ENCODE measurements at places on chromosomes 7 and 10. TPM values are rescaled to one million over a fixed set of nuclear protein-coding genes. Genes with fewer than 3 reads are reported as not detected.

IL15RA gene
- 15.3 TPM for total RNA-seq

NME8 gene
- total RNA-seq, result not detected

PURB gene
- 13.0 TPM for total RNA-seq

ASIC3 gene
- total RNA-seq, result 11.0 TPM

CCZ1 gene
- 60.4 TPM for total RNA-seq

SLC26A5 gene
- total RNA-seq, result not detected

ZDHHC16 gene
- 34.5 TPM for total RNA-seq

PPIA gene
- 487 TPM for total RNA-seq

NXPH1 gene
- total RNA-seq, result not detected

TLX1 gene
- not detected for total RNA-seq

CALN1 gene
- total RNA-seq, result not detected

MYOZ1 gene
- 938 TPM for total RNA-seq

HOXA7 gene
- total RNA-seq, result 12.8 TPM

CUEDC2 gene
- 83.1 TPM for total RNA-seq

STN1 gene
- 20.6 TPM for total RNA-seq

IQCE gene
- 6.3 TPM for total RNA-seq

TUBB8 gene
- total RNA-seq, result not detected

GRCh38 chr7:147483634-147484292, 1106.8 kb upstream of the C7orf33 start:
- DNase-seq, result no peak

DNA sequence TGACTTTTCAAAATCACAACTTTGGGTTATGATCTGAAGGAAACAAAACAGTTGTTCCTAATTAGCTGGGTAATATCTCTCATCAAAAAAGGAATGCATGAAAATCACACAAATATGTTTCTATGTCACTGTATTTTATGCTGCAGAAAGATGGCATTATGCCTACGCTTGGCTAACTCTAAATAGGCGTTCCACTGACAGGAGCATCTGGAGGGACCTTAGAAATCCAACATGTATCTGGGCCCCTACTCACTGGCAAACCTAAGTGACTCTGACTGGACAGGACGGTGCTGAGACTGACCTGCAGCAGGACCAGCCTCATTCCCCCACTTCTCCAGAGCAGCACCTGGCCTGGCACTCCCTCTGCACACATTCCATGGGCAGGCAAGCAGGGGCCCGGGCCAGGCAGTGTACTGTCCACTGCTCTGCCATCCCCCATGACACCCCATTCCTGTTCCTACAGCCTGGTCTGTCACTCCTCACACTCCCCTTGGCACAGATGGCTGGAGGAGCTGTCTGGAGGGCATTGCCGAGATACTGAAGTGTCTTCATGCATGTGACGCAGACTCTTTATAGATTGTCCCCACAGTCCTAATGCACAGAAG, 2.6 kb upstream of the MYL7 start:
- no peak for DNase-seq

DNA sequence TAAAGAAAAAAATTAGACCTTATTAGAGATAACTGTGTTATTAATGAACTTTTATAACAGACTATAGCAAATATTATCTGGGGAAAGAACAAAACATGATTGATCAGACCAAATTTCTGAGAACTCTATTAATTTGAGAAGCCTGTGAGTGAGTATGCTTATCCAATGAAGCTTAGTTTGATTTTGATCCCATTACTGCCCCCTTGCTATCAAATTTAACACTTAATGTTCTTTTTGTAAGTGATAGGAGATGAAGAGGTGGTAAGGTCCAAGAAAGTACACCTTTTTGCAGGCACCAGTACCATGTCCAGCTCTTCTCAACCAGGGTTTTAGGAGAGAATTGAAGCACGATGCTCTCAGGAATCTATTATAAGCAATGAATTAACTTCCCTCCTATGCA, 49.9 kb downstream of the ZNF365 start:
- no peak for DNase-seq

DNA sequence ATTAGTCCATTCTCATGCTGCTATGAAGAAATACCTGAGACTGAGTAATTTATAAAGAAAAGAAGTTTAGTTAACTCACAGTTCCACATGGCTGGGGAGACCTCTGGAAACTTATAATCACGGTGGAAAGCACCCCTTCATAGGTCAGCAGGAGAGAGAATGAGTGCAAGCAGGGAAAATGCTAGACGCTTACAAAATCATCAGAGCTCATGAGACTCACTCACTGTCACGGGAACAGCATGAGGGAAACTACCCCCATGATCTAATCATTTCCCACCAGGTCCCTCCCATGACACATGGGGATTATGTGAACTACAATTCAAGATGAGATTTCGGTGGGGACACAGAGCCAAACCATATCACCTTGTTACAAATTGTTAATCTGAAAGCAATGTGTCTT, 15.8 kb downstream of the TAS2R39 start:
- DNase-seq, result no peak

DNA sequence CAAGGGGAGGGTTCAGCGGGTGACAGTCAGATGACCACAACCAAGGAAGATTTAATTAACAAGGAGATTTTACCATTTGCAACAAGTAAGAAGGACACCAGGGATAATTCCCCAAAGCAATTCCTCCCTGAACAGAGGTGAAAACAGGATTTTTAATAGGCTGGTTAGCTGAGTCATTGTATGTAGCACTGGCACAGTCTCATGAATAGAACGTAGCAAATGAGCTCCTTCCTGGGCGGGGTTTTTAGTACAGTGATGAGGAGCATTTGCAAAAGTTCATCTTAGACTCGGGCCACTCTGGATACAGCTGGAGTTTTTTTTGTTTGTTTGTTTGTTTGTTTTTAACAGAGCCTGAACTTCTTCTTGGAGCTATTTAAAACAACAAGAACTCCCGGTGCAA, 39.0 kb downstream of the TAC1 start:
- DNase-seq, result no peak

- DNase-seq, result no peak
Observed at GRCh38 chr7:105019269-105019668, 5.3 kb downstream of the KMT2E start.

DNA sequence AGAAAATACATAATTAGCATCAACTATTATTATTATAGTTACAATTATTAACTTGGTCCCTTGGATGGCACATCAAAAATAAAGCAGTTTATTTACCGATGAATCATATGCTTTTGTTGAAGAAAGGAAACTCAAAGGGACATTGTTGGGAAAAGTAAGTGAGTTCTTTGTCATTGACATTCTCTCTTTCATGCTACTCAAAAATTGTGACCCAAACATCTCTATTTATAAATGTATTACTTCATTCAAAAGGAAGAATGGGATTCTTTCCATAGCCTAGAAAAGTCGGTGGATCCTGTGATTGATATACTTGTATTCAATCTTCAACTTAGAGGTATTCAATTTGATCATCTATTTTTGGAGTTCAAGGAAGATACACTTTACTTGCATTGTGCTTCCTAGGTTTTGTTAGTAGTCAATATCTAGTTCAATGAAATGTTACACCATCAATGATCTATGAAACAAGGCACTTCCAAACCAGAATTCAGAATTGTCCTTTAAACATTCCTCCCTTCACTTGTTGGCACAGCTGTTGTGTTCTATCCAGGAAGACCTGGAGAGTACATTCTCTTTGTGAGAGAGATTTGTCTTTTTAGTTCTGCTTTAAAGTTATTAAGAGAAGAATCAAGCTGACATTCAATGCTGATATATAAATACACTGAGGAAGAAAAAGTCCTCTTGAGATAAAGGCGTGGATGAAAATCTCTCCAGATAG, 235.2 kb downstream of the TMEM26 start:
- no peak for DNase-seq

GRCh38 chr7:3028071-3028757, 15.5 kb downstream of the CARD11 start:
- peak; percentile 13 for DNase-seq

DNA sequence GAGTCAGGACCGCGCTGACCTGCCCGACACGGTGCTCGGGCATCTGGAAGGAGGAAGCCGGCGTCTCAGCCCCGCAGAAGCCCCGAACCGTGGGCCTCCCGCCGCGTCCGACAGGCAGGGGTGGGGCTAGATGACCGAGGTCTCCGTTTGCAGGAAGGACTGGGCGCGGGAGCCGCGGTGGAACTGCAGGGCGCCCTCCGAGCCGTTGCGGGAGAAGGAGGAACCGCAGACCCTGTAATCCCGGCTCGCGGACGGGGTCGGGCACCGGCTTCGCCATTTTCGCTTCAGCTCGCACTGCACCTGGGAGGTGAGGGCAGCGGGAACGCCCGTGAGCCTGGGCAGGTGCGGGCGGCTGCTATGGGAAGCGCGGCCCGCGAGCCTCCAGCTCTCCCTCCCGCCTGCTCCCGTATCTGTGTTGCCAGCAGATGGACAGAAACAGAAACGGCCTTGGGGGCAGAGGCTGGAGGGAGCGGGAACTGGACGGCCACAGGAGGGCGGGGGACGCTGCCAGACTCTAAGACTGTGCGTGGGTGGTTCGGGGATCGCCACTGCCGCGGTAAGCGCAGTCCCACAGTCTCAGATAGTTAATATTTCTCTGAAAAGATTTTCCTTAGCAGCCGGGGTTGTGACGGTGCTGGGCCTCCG, 114.1 kb downstream of the VIPR2 start:
- DNase-seq, result peak; percentile 57

- no peak for DNase-seq
Observed at GRCh38 chr10:121661451-121661851, 63.2 kb upstream of the FGFR2 start.

- DNase-seq, result no peak
Observed at GRCh38 chr7:24419077-24419476, 135.1 kb downstream of the NPY start.

- no peak for DNase-seq
Observed at GRCh38 chr7:110977127-110977737, 113.7 kb upstream of the LRRN3 start.

DNA sequence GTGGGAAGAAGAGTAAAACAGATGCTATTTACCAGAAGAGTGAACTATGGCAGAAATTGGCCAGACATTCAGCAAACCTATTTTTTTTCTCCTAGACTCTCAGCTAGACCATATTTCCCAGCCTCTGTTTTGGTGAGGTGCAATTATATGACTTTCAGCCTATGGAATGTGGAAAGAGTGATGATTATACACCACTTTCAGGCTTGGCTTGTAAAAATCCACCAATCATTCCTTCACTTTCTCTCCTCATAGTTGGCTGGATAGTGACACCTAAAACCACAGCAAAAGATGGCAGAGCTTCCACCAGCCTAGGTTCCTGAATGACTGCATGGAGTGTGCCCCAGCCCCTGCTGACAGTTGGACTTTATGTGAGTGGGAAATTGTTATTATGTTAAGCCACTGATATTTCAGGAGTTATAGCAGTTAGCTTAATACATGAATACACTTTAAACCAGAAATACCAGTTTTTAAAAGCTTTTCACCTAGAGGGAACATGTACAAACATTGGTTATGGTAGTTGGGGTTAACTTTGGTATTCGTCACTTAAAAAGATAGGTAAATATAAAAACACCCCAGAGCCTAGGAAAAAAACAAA, 19.1 kb upstream of the TNKS2 start:
- no peak for DNase-seq

- no peak for DNase-seq
Observed at GRCh38 chr10:75971402-75972211, 540.2 kb downstream of the LRMDA start.

DNA sequence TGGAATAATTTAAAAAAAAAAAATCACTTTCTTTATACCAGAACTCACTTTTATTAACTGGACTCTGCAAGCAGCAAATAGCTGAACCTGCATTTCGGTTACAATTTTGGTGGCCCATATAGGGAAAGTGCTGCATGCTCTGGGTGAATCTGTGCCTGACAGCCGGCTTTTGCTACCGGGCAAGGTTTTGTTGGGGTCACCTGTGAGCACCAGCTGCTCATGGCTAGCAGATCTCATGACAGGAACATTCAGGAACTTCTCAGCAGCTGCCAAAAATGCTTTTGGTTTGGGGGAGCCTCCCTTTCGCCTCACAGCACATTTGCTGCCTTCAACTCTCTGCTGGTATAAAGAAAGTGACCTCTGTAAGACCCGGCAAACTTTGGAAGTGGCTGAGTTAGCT, 13.2 kb upstream of the CREB3L2 start:
- DNase-seq, result no peak

DNA sequence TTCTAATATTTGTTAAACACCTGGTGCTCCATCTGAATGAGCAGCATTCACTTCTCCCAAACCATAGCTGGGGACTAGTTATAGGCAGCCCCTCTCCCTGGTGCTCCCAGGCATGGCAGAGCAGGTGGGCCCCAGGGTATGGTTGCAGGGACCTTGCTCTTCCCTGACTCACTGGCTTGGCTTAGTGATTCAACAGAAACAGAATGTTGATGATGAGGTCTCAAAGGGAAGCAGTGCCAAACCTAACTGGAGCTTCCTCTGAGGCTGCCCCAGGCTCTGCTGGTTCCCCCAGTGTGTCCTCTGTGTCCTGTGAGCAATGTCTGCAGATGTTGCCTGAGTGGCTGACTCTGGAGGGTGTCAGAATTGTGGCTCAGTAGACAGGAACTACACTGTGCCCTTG, 3.7 kb downstream of the GPR26 start:
- no peak for DNase-seq

- DNase-seq, result no peak
Observed at GRCh38 chr7:157329447-157329846, 7.4 kb upstream of the DNAJB6 start.

- no peak for DNase-seq
Observed at GRCh38 chr7:64849924-64850499, 53.1 kb upstream of the ZNF273 start.

DNA sequence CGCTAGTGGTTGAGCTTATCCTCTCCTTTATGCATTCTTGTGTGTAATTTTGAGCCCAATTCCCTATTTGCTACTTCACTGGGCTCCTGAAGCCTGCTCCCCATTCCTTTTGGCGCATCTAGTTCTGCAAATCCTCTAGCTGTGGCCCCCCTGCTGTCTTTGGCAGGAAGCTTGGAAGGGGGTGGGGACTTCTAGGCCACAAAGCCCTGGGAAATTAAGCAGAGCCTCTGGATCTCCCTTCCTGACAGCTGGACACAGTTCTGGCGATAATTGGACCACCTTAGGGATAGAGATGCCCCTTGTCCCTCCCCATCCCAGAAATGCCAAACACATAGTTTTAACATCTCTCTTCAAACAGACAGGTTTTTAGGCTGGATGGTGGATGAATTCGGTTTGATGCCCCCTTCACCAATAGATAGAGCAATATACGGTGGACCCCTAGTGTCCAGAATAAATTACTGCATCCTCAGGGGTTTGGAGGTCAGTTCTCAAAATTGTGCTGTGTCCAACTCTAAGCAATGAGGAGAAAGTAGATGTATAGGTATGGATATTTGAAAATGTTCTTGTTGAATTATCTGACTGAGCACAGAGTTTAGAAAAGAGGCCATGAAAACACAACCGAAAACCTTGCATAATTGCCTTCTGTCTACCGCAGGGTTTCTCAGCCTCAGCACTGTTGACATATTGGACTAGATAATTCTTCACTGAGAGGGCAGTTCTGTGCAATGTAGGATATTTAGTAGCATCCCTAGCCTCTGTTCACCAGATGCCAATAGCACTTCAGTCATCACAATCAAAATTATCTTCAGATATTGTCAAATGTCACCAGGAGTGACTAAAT, 75.5 kb downstream of the PAPSS2 start:
- no peak for DNase-seq

GRCh38 chr7:18444826-18445225, 50.7 kb upstream of the HDAC9 start:
- no peak for DNase-seq

Measured in gastrocnemius medialis (tissue), 4 donors.